ENCODE measurements at places on chromosomes 6 and 20.

- DNase-seq, result no peak
Observed at GRCh38 chr6:158154816-158155215, 13.2 kb downstream of the SERAC1 start.

DNA sequence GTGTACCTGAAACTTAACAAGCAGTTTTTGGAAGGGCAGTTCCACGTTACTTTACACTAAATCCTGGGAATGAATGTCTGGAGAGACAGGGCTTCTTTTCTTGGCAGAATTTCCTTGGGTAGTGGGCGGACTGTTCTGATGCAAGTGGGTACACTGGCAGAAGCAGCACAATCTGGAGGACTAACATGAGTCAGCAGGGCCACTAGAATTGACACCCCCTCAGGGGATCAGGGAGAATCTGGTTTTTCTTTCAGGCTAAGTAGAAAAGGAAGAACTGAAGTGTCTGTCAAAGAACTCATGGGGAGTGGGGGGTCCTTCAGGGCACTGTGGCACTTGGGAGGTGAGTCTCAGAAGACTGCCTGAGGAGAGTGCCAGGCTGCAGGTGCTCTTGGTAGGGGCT is 34.6 kb downstream of the PANK2 start:
- no peak for DNase-seq

DNA sequence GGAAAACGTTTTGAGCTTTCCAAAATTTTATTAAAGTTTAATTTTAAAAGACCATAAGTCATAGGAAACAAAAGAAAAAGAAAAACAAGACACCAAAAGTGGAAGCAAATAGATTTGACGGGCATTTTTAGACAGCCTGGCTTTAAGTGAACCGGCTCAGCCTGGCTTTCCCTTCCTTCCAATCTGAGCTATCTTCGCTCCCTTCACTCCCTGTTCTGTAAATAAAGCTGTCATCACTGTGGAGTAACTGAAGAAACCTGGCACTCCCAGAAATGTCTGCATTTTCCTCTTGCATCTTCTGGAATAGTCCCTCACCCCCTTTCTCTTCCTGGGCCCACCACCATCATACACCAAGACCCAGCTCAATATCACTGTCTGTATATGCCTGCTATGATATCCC is 131.9 kb downstream of the IMPG1 start:
- no peak for DNase-seq

- no peak for DNase-seq
Observed at GRCh38 chr6:134621858-134622257, 303.9 kb upstream of the SGK1 start.

GRCh38 chr6:156886409-156886808 is 109.2 kb downstream of the ARID1B start:
- DNase-seq, result no peak

- DNase-seq, result no peak
Observed at GRCh38 chr6:12026120-12026519, 14.0 kb downstream of the HIVEP1 start.

- DNase-seq, result no peak
Observed at GRCh38 chr6:82257088-82257774, 9.7 kb upstream of the IBTK start.

DNA sequence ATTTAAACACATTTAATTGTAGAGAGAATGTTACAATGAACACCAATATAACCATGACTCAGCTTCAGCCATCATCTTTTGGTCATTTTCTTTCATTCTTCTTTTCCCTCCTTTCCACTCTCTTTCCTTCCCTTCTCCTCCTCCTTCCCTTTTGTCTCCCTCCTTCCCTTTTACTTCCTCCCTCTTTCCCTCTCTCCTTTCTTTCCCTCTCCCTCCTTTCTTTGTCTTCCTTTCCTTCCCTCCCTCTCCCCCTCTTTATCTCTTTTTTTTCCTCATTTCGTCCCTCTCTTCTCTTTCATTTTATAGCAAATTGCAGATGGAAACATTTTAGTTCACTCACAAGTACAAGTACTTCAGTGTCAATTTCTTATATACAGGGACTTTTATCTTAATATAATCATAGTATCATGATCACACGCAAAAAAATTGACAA is 1.8 kb downstream of the ZKSCAN3 start:
- no peak for DNase-seq

- no peak for DNase-seq
Observed at GRCh38 chr6:121436274-121436857, 920 bp downstream of the GJA1 start.

GRCh38 chr6:168410035-168410434 is 30.9 kb upstream of the SMOC2 start:
- no peak for DNase-seq

DNA sequence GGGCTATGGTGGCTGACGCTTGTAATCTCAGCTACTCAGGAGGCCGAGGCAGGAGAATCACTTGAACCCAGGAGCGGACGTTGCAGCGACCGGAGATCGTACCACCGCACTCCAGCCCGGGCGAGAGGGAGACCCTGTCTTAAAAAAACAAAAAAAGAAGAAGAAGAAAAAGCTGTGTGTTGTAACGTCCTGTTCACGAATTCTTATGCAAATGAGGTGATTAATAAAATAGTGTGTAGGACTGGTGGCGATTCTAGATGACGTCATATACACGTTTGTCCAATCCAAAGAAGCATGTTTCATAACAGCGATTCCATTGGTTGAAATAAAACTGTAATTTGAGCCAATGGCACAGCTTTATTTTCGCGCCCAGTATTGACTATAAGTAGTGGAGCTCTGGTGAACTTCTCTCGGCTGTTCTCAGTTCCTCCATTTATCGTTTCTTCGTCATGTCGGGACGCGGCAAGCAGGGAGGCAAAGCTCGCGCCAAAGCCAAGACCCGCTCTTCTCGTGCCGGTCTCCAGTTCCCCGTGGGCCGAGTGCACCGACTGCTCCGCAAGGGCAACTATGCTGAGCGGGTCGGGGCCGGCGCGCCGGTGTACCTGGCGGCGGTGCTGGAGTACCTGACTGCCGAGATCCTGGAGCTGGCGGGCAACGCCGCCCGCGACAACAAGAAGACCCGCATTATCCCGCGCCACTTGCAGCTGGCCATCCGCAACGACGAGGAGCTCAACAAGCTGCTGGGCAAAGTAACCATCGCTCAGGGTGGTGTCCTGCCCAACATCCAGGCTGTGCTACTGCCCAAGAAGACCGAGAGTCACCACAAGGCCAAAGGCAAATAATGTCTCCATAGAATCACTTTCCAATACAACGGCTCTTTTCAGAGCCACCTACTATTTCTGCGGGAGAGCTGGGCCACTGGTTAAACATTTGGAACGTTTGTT is 47.0 kb downstream of the OR2B2 start:
- peak; percentile 26 for DNase-seq

GRCh38 chr6:53293691-53294090 is 55.1 kb downstream of the ELOVL5 start:
- no peak for DNase-seq

GRCh38 chr6:118544105-118544504 is 4.0 kb upstream of the PLN start:
- no peak for DNase-seq

- no peak for DNase-seq
Observed at GRCh38 chr20:48056218-48056617, 270.9 kb upstream of the SULF2 start.

DNA sequence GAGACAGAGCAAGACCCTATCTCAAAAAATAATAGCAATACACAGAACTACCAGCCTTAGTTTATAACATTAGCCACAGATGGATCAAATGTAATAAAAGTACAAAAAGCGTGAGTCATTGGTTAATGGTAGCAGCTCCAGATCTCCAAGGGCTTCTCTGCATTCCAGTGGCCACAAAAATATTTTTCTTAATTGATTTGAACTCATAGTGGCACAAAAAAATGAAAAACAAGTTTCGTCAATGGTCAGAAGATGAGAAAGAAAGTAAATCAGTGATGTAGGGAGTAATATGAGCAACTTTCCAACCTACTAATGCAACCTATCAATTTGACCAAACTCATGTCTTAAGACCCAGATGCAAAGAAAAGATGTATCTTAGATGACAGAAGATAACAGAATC is 79.6 kb downstream of the CEP57L1 start:
- no peak for DNase-seq

DNA sequence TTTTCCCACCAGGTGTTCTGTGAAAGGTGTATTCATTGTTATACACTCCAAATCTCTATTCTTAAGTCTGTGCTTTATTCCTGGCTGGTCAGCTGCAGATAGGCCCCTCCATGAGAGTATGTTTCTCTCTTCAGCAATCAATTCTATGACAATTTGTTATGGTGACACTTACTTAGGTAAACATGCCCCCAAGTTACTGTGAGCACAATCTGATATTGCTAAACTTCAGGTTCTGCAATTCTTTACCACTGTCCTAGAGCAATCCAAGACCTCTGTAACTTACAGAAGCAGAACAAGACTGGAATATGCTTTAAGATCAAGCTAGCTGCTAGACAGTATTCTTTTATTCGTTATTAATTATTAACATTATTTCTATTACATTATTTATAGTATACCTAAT is 391.9 kb downstream of the FRK start:
- DNase-seq, result no peak

- no peak for DNase-seq
Observed at GRCh38 chr20:16699293-16699692, 30.5 kb upstream of the SNRPB2 start.

- no peak for DNase-seq
Observed at GRCh38 chr6:116099036-116099435, 1.6 kb upstream of the NT5DC1 start.

GRCh38 chr6:116461932-116462885 is 1.0 kb downstream of the CALHM6 start:
- DNase-seq, result peak; percentile 16

GRCh38 chr20:57102160-57102559 is 164.3 kb downstream of the BMP7 start:
- no peak for DNase-seq

- DNase-seq, result no peak
Observed at GRCh38 chr6:383856-384255, 7.7 kb upstream of the IRF4 start.

- no peak for DNase-seq
Observed at GRCh38 chr6:23642849-23643248, 483.2 kb upstream of the NRSN1 start.

- no peak for DNase-seq
Observed at GRCh38 chr6:105746509-105746908, 339.6 kb upstream of the PRDM1 start.

GRCh38 chr6:93799226-93799625 is 379.9 kb upstream of the EPHA7 start:
- no peak for DNase-seq

DNA sequence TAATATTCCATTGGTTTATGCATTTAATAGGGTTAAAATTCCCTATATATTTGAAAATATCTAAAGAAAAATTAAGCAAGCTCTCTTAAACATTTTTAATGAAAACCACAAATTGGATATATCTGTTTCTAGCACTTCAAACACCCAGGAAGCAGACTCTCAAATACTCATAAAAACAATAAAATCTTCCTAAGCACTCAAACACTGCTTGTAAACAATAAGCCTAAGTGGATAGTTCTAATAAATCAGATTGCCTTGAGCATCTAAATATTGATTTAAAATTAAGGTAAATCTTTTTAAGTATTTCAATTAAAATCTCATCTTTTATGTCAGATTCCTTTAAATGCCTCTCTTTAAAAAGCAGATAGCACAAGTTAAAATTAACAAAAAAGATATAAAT is 254.4 kb downstream of the KCNQ5 start:
- no peak for DNase-seq

GRCh38 chr20:38623061-38623460 is 21.5 kb downstream of the ARHGAP40 start:
- no peak for DNase-seq

- DNase-seq, result no peak
Observed at GRCh38 chr20:17357238-17357637, 130.4 kb downstream of the PCSK2 start.

DNA sequence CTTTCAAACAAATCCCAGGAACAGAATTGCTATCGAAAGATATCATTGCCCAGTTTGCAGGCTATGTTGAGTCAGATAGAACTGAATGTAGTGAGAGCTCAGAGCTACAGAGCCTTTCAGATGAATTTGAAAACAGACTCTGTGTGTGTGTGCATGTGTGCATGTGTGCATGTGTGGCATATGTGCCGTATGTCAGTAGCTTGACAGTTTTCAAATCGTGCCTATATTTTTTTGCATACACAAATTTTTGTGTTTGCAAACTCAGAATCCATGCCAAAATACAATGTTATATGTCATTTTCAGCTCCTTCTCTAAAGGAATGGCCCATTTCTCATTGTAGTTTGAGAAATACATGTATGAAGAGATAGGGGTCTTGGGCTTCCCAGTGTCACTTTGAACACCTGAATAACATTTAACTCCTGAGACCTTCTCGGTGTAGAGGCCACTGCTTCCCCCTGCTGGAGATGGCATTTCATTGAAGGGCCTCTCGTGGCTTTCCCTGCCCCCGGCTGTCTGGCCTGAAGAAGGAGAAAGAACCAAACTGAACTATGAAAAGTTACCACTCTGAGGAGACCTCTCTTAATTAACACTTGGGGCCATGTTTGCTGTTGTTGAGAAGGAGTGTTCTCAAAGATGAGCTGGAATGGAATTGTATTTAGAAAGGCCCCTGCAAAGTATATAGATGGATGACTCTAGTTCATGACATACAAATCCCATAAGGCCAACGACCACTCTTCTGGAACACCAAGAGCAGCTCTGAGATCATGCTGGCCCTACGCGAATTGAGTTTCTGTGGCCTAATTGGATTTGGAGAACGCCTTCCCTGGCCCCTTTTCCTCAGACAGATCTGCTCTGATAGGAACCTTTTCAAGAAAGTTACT is 58.7 kb downstream of the VAPB start:
- DNase-seq, result peak; percentile 34

DNA sequence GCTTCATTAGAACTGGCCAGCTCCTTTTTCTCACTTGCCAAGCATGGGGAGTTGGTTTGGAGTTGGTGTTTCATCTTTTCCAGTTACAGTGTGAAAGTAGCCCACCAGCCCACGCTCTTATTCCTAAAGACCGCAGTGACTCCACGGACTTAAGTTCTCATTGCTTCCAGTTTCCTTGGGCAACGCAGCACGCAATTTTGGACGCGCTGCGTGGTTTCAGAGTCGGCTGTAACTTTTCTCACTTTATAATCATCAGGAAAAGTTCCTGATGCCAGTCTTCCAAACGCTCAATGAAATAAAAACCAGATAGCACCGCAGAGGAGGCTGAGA is 381 bp upstream of the PEX7 start:
- DNase-seq, result no peak

- no peak for DNase-seq
Observed at GRCh38 chr6:32885698-32886286, 31.8 kb downstream of the PSMB9 start.

- no peak for DNase-seq
Observed at GRCh38 chr6:108736832-108737231, 111.4 kb upstream of the ARMC2 start.

- no peak for DNase-seq
Observed at GRCh38 chr20:18466574-18466893, 296 bp downstream of the DZANK1 start.

- DNase-seq, result no peak
Observed at GRCh38 chr20:6857927-6858326, 90.4 kb downstream of the BMP2 start.

GRCh38 chr6:96911751-96912150 is 12.8 kb upstream of the KLHL32 start:
- DNase-seq, result no peak

Data from stimulated activated CD4-positive, alpha-beta T cell treated with anti-CD3 and anti-CD28 coated beads, TNF-alpha, amount 100 ng/mL, for 4 hours (primary cell).